CD4-positive, CD25-positive, alpha-beta regulatory T cell (primary cell): ENCODE measurements at places on chromosomes 11 and 22. TPM values are rescaled to one million over a fixed set of nuclear protein-coding genes. Genes with fewer than 3 reads are reported as not detected.

CDON gene
- 2.1 TPM for total RNA-seq

KDM4F gene
- total RNA-seq = not detected

INS gene
- not detected for total RNA-seq

GRCh38 chr11:115716601-115717529, 212.7 kb upstream of the CADM1 start:
- DNase-seq = no peak

DNA sequence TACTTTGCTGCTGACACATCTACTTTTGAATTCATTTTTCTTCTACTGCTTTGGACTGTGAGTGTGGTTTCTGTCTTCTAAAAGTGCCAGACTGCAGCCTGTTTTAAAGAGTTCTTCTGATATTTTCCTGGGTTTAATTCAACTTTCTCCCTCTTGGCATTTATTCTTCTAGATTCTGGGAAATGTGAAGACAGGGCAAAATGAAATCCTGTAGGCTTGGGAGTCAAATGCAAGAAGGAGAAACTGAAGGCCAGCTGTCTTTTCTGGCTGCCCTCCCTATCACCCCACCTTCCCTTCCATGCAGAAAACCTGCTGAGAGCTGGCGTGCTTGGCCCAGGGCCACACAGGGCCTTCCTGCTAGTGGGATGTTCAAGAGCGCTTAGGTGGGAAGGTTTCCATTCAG, 7.6 kb downstream of the ZNF70 start:
- DNase-seq = no peak

DNA sequence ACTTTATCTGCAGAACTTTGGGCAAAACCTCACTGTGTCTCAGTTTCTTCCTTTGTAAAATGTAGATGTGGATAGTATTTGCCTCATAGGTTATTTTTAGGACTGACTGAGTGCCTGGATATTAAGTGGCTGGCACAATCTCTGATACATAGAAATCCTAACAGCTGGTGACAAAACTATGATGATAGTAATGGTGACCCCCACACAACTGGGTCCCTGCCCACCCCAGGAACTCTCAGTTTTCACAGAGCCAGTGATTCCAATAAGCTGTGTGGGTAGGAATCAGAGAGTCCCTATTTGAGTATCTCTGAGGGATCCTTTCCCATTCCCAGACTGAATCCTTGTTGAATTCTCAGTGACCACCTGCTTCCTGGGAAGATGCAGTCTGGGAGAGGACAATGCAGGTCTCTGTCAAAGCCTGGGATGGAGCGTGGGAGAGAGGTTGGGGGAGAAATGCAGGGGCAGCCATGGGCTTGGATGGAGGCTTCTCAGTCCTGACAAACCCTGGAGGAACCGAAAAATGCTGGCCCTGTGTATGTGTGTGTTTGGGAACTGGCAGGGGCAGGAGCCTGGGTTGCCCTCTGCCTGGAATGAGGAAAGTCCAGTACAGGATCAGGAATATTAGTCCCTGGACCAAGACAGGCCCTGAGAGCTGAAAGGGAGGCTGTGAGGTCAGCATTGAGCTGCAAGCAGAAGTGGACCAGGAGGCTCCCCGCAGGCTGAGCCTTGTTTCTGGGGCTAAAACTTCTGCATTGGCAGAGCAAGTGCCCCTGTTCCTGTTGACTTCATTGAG, 6.1 kb upstream of the P2RY6 start:
- DNase-seq = no peak
